ENCODE measurements at places on chromosomes 3 and 15. TPM values are rescaled to one million over a fixed set of nuclear protein-coding genes. Genes with fewer than 3 reads are reported as not detected.

USP13 gene
- polyA plus RNA-seq = 8.0 TPM

SAMD7 gene
- polyA plus RNA-seq = not detected

RBMS3 gene
- not detected for polyA plus RNA-seq

PLSCR5 gene
- polyA plus RNA-seq = not detected

MTHFS gene
- polyA plus RNA-seq = 107 TPM

GOLGA6C gene
- not detected for polyA plus RNA-seq

ATP13A5 gene
- not detected for polyA plus RNA-seq

DNA sequence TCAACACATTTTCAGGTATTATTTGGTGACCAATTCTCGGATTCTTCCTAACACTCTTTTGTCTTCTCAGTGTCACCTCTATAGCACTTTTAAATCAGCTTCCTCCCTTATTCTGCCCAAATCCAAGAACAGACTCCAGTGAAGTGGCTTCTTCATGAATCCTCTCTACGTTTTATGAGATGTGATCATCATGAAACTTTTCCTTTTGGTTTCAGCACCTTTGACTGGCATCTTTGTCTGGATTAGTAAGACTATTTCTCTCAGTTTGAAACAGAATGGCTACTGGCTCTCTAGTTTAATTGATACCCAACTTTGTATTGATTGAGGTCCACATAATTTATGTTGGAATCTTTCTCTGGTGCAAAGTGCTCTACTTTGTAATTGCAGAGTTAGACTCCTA is 45.6 kb downstream of the CMC1 start:
- no peaks in the 10 kb centered on the region for H3K4me1 ChIP-seq
- DNase-seq = no peak
- no peaks in the 10 kb centered on the region for H3K36me3 ChIP-seq
- no peak overlapping the region for H3K27ac ChIP-seq
- H3K27me3 ChIP-seq = no peaks in the 10 kb centered on the region
- no peak overlapping the region for H3K4me3 ChIP-seq

DNA sequence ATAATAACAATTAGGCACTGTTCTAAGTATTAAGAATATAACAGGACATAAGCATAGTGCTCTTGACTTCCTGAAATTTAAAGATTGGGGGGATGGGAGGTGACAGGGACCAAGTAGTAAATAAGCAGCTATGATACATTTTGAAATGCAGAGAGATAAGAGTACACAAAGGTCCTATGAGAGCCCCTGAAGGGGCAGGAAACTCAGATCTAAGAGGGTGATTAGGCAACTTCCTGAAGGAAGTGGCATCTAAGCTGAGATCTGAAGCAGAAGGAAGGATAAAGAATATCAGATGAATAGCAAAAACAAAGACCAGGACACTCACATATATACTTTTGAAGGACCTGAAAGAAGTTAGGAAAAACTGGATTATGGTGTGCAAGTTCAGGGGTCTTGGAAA is 415.2 kb upstream of the FRG2C start:
- no peaks in the 10 kb centered on the region for H3K36me3 ChIP-seq
- no peak overlapping the region for H3K27ac ChIP-seq
- DNase-seq = no peak
- H3K4me1 ChIP-seq = no peaks in the 10 kb centered on the region
- no peak overlapping the region for H3K4me3 ChIP-seq
- no peaks in the 10 kb centered on the region for H3K27me3 ChIP-seq

- no peaks in the 10 kb centered on the region for H3K36me3 ChIP-seq
- H3K4me1 ChIP-seq = peaks cover 12% of the 10 kb centered on the region
- H3K27ac ChIP-seq = no peak overlapping the region
- DNase-seq = peak; percentile 77
- peaks cover 6% of the 10 kb centered on the region for H3K27me3 ChIP-seq
- no peak overlapping the region for H3K4me3 ChIP-seq
Measured at GRCh38 chr15:64731012-64731804, 44.2 kb downstream of the RBPMS2 start.

- H3K36me3 ChIP-seq = no peaks in the 10 kb centered on the region
- H3K4me1 ChIP-seq = peaks cover 46% of the 10 kb centered on the region
- H3K27me3 ChIP-seq = no peaks in the 10 kb centered on the region
Measured at GRCh38 chr3:49093853-49094767, at the start of gene QRICH1. TSS of gene QRICH1 (minus strand) at chr3:49094071. CDS start at chr3:49077017, 17,054 bp downstream.

- H3K27ac ChIP-seq = no peak overlapping the region
- H3K4me1 ChIP-seq = no peaks in the 10 kb centered on the region
- no peak overlapping the region for H3K4me3 ChIP-seq
- no peaks in the 10 kb centered on the region for H3K27me3 ChIP-seq
- DNase-seq = no peak
Measured at GRCh38 chr3:11692532-11692813, 48.8 kb upstream of the VGLL4 start.

- no peaks in the 10 kb centered on the region for H3K27me3 ChIP-seq
- no peaks in the 10 kb centered on the region for H3K36me3 ChIP-seq
- no peaks in the 10 kb centered on the region for H3K4me1 ChIP-seq
- H3K4me3 ChIP-seq = no peak overlapping the region
- H3K27ac ChIP-seq = no peak overlapping the region
Measured at GRCh38 chr3:64508140-64508539, 179.7 kb downstream of the ADAMTS9 start.

- peaks cover 16% of the 10 kb centered on the region for H3K36me3 ChIP-seq
- H3K27me3 ChIP-seq = no peaks in the 10 kb centered on the region
- H3K27ac ChIP-seq = peak overlapping the region; percentile 20
- no peak overlapping the region for H3K4me3 ChIP-seq
- H3K4me1 ChIP-seq = peaks cover 44% of the 10 kb centered on the region
Measured at GRCh38 chr3:16464511-16465148, 48.9 kb downstream of the RFTN1 start.

GRCh38 chr3:163785693-163786092 is 1292.6 kb downstream of the SI start:
- no peak overlapping the region for H3K4me3 ChIP-seq
- no peak overlapping the region for H3K27ac ChIP-seq
- H3K4me1 ChIP-seq = no peaks in the 10 kb centered on the region
- no peaks in the 10 kb centered on the region for H3K36me3 ChIP-seq
- no peaks in the 10 kb centered on the region for H3K27me3 ChIP-seq
- DNase-seq = no peak

DNA sequence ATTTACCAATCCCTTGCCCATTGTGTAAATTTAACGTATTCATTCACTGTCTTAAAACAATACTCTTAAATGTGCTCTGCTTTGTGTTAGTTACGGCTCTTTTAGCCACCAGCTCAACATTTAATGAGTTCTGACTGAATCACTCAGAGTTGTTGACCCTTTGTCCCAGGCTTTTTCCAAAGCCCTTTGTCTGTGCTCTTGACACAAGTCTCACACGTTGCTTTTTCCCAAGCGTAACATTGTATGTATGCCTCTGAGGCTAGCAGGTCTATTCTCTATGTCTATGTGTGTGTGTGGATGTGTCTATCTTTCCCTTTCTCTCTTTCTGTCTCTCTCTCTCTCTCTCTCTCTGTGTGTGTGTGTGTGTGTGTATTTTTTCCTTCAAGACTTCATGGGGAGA is 435.4 kb upstream of the GOLIM4 start:
- H3K27me3 ChIP-seq = no peaks in the 10 kb centered on the region
- DNase-seq = no peak
- H3K4me3 ChIP-seq = no peak overlapping the region
- H3K27ac ChIP-seq = no peak overlapping the region
- H3K36me3 ChIP-seq = no peaks in the 10 kb centered on the region

- DNase-seq = no peak
- H3K27me3 ChIP-seq = no peaks in the 10 kb centered on the region
- H3K27ac ChIP-seq = no peak overlapping the region
- H3K4me1 ChIP-seq = no peaks in the 10 kb centered on the region
Measured at GRCh38 chr3:55935241-55935640, 448.1 kb upstream of the WNT5A start.

- H3K4me1 ChIP-seq = no peaks in the 10 kb centered on the region
- DNase-seq = no peak
- H3K27me3 ChIP-seq = no peaks in the 10 kb centered on the region
- H3K27ac ChIP-seq = no peak overlapping the region
- no peaks in the 10 kb centered on the region for H3K36me3 ChIP-seq
- H3K4me3 ChIP-seq = no peak overlapping the region
Measured at GRCh38 chr15:36996121-36996520, 104.2 kb downstream of the MEIS2 start.

- H3K27me3 ChIP-seq = no peaks in the 10 kb centered on the region
- H3K4me1 ChIP-seq = no peaks in the 10 kb centered on the region
- H3K27ac ChIP-seq = no peak overlapping the region
Measured at GRCh38 chr3:145865399-145866018, 295.5 kb downstream of the PLOD2 start.

GRCh38 chr3:133106169-133106568 is 68.0 kb downstream of the TMEM108 start:
- no peaks in the 10 kb centered on the region for H3K4me1 ChIP-seq
- no peak overlapping the region for H3K4me3 ChIP-seq
- no peaks in the 10 kb centered on the region for H3K27me3 ChIP-seq
- no peak for DNase-seq
- no peaks in the 10 kb centered on the region for H3K36me3 ChIP-seq
